ENCODE measurements at places on chromosomes 11 and 22.

GRCh38 chr22:31604746-31605705 lies 57.0 kb downstream of the PISD start:
- DNase-seq = no peak

DNA sequence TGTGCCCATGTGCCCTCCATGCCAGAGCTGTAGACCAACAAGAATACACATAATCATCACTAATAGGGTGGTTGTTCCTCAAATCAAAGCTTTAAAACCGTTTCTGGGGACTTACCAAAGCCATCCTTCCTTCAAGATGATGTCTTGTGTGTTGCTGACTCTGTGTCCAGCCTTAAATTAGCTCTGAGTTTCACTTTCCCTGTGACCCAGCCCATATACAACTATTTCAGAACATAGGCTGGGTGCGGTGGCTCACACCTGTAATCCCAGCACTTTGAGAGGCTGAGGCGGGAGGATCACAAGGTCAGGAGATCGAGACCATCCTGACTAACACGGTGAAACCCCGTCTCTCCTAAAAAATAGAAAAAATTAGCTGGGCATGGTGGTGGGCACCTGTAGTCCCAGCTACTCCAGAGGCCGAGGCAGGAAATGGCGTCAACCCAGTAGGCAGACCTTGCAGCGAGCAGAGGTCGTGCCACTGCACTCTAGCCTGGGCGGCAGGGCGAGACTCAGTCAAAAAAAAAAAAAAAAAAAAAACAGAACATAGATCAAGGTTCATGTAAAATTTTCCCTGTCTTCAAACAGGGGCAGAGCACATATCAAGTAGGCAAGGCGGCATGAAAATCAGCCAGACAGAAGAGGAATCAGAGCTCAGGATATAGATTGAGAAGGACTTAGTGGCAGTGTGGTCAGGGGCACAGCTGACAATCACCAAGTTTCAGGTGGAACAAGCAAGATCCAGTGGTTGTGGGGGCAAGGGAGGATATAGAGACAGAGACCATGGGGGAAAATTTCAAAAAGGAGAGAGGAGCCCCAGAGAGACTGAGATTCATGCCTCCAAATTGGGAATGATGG lies at the start of gene PLAAT2:
Gene PLAAT2 (minus strand): TSS at position 179 of the 855 bp plus-strand sequence. CDS start 55 bp downstream, at position 124.
- DNase-seq = no peak

- peak; percentile 55 for DNase-seq
Observed at GRCh38 chr11:4684631-4685285, 12.9 kb downstream of the OR51E2 start.

DNA sequence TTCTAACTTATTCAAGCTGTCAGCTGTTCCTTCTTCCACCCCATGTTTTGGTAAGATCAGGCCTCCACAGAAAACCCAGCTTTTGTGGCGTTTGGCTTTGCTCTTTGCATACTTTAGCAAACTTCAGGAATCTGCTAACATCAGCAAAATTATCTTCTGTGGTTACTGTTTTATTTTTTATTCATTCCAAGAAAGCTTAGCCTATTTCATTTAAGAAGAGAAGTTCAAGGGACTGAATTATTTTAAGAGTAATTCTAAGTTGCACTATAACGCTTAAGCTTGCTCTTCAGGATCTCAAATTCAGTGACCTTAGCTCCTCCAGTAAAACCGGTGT lies 1.1 kb downstream of the JHY start:
- no peak for DNase-seq

DNA sequence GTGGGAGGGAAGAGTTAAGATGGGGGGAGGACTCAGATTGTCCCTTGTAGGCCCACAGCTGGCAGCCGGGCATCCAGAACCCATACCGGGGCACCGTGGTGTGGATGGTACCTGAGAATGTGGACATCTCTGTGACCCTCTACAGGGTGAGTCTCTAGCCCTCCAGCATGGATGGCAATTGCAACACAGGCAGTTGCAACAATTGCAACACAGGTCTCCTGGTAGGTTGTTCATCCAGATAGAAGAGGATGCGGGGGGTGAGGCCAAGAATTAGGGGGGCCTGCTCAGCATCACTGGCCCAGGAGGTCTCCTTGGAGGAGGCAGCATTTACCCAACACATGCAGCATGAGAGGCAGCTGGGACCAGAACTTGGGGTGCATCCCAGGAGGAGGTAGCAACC lies 3.4 kb downstream of the EHBP1L1 start:
- no peak for DNase-seq

DNA sequence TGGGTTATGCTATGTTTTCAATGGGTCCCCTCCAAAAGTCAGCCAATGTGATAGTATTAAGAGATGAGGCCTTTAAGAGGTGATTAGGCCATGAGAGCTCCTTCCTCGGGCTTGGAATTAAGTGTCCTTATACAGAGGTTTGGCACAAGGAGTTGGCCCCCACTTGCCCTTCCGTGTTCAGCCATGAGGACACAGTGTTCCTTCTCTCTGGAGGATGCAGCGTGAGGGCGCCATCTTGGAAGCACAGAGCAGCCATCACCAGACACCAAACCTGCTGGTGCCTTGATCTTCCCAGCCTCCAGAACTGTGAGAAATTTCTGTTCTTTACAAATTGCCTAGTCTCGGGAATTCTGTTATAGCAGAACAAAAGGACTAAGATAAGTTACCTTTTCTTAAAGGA lies 26.9 kb downstream of the POU2AF3 start:
- no peak for DNase-seq

GRCh38 chr11:69086152-69087132 lies 37.7 kb downstream of the TPCN2 start:
- no peak for DNase-seq

- DNase-seq = peak; percentile 42
Observed at GRCh38 chr11:21556926-21557325, 636.0 kb upstream of the ANO5 start.

DNA sequence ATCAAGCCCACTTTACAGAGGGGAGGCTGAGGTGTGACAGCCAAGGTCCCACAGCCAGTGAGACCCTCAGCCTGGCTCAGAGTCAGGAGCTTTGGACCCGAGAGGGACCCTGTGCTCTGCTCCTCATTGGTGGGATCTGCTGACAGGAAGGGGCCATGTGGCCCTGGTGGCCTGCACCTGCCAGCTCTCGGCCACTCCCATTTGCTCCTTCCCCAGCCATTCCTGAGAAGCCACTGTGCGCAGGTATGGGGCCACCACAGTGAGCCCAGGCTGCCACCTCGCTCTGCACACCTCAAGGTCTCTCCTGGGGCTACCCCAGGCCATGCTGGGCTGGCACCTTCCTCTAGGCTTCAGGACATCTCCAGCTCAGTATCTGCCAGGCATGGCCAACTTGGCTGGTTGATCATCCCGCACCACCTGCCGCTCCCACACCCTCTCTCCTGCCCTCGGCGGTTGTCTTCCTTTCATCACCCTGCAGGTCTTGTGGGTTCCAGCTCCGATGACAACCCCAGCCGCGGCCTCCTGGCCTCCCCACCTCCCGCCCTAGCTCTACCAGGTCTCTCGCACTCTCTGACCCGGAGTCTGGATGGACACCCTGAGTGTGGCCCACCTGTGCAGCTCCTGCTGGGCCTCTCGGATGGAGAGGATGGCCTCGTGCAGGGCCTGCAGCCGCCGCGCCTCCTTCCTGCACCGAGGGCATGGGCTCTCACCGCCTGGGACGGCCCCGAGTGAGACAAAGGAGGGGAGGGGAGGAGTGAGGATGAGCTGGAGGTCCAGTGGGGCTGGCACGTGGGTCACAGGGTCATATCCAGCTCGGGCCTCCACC lies 32.2 kb upstream of the CARS1 start:
- no peak for DNase-seq

DNA sequence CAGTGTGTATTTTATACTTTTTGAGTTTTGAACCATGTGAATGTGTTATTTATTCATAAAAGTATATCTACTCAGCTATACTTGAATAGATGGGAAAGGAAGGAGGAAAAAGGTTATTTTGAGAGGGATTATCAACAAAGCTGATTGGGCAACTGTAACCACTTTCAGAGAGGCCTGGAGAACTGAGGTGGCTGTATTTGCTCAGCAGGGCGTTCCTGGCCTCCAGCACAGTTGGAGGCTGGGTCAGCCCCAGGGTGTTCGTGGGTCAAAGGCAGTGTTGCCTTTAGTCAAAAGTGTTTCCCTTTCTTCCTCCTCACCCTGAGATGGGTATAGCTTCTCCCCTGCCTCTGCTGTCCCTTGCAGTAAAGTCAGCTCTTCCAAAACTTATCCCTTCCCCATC lies 26.7 kb downstream of the ASCC2 start:
- no peak for DNase-seq

- no peak for DNase-seq
Observed at GRCh38 chr22:28833276-28833923, 33.0 kb upstream of the XBP1 start.

DNA sequence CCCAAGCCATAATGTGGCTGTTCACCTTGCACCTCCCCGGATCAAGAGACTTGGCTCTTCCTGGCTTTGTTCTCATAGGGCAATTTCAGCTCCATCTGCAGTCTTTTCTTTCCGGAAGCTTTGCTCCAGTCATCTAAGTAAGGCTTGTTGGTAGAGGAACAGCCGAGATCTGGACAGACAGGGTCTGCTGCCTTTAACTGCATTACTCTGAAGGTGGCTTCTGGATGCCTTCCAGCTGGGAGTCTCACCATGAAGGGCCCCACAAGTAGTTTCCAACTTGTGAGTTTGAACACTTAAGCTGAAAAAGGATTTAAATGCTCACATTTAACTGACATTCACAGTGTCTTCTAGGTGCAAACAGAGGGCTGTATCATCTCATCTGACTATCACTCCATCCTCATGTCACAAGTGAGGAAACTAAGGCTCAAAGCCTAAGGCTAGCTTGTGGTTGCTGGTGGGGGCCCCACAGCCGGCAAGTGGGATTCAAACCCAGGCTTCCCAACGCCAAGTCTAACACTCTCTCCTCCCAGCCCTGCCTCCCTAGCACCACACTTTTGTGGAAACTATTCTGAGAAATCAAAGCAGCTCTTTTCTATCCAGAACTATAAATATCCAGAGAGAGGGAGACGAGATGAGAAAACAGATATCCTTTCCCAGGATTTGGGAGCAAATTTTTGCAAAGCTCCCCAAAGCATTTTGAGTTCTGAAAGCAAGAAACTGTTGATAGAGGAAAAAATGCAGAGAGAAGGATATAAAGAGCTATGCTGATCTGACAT lies 58.4 kb downstream of the GALNT18 start:
- DNase-seq = no peak

DNA sequence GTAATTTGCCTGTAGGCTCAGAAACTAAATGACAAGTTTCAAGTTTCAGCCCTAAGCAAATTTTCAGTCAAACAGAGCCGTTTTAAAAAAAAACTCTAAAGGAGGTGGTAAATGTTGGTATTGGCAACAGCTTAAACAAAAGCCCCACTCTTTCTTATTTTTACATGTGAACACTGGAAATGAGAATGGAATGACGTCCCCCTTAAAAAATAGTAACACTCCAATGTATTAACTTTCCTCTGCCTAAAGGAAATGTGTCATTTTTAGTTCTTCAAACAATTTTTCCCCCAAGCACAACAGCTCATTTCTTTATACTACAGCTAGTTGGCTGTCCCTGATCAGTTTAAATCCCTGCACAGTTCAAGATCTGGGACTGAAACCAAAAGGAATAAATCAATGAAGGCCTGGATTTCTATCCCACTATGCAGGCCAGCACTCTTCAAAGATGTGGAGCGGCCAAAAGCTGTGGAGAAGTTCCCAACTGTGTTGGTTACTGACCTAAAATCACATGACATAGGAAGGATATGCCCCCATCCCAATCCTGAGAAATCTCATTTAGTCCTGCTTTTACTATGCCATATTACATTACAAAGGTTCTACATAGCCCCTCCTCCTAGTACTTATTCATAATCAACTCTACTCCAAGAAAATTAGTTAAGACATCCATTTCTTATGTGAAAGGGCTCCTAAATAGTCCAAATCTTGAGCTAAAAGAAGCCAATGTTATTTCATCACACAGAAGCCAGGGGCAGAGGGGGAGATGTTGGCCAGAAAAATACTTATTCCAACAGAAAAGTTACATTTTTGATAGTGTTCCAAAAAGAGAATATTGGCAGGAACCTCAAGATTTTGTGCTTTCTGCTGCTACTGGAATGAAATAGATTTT lies 95.9 kb downstream of the CADM1 start:
- no peak for DNase-seq

- DNase-seq = no peak
Observed at GRCh38 chr11:35141071-35141470, 2.1 kb downstream of the CD44 start.

DNA sequence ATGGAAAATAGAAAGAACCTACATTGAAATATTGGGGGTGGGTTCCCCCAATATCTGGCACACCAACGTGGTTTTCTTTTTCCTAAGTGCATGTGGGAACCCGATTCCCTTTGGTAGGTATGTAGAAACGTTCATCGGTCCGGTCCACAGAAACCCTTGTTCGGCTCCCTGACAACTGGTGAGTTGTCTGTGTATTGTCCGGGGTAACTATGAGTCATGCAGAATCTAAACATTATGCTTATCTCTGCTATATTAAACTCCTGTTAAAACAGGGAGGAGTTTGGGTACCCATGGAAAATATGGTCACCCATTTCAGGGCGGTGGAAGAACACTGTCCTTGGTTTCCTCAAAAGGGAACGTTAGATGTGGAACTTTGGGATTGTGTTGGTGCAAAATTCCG lies 25.1 kb upstream of the ALDH3B2 start:
- DNase-seq = no peak

DNA sequence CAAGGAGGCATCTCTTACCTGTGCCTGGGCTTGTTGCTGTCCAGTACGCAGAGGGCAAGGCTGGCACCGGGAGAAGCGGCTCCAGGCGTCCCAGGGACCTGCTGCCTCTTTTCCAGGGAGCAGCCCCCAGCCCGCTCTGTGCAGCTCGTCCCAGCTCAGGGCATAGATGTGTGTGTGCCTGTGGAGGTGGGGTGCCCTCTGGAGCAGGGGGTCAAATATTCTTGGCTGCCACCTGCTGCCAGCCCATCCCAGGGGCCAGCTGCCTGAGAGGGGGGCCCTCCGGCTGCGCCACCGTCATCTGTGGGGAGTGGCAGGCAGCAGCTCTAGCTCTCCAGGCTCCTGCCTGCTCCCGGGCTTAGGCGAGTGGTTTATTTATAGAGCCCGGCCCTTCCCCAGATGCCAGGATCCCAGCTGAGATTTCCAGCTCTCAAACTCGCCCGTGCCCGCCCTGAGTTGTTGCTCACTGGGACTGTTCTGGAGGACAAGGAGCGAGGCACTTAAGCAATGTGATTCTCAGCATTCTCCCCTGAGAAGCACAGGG lies 87.5 kb downstream of the RTL6 start:
- DNase-seq = peak; percentile 30

- DNase-seq = no peak
Observed at GRCh38 chr11:125408311-125408711, 87.8 kb downstream of the FEZ1 start.

DNA sequence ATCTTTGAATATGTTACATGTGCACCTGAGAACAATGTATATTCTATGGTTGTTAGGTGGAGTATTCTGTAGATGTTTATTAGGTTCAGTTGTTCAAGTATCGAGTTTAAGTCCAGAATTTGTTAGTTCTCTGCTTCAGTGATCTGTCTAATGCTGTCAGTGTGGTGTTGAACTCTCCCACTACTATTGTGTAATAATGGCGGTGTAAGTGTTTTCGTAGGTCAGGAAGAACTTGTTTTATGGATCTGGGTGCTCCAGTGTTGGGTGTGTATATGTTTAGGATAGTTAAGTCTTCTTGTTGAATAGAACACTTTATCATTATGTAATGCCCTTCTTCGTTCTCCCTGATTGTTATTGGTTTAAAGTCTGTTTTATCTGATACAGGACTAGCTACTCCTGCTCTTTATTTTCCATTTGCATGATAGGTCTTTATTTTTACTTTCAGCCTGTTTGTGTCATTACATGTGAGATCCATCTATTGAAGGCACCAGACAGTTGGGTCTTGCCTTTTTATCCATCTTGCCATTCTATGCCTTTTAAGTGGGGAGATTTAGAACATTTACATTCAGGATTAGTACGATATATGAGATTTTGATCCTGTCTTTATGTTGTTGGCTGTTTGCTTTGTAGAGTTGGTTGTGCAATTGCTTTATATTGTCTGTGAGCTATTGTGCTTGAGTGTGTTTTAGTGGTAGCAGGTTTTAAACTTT lies 121.6 kb downstream of the DDX10 start:
- no peak for DNase-seq
